ENCODE measurements at places on chromosomes 7 and 10.

DNA sequence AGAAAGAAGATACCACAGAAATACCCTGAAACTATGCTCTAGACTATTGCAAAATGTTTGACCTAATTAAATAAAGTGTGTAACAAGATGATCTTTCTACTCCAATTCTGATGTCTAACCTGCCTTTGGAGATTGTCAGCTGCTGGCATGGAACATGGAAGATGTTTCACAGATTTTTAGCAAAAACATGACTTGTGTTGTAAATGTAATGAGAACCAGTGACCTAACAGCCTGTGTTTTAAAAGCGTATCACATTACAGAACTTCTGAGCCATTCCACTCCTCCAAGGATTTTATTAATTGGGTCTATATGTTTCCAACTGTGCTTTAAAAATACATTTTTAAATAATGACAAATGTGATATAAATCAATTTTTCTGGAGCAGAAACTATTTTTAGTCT lies 526.3 kb upstream of the SEMA3D start:
- DNase-seq: no peak

DNA sequence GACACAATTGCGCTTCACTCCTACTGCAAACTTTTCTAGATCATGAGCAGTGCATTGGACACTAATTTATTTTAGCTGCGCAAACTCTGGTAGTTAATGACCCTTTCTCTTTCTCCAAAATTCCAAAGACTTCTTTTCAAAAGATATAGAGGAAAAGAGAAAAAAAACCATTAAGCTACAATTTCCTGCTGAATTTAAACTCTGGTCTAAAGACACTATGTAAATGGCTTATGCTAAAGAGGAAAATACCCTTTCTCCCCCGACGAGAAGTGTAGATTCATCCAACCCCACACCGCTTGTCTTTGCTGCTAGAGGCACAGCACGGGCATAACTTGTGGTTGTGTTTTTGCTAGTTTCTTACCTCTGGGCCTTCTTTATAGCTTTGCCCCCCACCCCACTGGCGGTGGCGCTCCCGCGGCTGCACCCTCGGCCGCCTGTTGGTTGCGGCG lies 84.1 kb downstream of the SNX10 start:
- no peak for DNase-seq

DNA sequence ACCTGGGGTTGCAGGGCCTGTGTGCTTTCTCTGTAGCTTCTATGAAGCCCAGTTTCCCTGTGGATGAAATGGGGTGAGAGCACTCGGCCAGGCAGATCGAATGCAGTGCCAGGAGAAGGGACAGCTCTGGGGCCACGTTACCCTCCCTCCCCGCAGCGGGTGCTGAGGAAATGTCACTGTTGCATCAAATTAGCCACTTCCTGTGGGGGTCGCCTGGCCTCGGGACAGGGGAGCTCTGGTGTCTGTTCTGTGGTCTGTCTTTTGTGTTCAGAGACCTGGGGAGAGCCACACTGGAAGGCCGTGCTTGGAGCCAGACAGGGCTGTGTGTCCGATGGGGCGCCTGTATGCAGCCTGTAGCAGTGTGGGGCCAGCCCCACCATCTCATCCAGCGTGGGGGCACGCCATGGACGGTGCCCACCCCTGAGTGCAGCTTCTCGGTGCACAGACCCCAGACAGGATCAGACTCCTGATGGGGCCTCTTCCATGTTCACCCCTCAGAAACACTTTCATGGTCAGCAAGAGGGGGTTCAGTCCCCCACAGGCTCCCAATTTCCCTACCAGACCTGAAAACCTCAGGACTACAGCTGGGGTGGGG lies 13.6 kb downstream of the TTYH3 start:
- no peak for DNase-seq

GRCh38 chr10:69757553-69758309 lies 44.0 kb upstream of the COL13A1 start:
- no peak for DNase-seq

- DNase-seq: no peak
Observed at GRCh38 chr7:18426564-18427226, 68.9 kb upstream of the HDAC9 start.

GRCh38 chr10:12797471-12798262 lies 203.8 kb downstream of the CCDC3 start:
- DNase-seq: no peak

DNA sequence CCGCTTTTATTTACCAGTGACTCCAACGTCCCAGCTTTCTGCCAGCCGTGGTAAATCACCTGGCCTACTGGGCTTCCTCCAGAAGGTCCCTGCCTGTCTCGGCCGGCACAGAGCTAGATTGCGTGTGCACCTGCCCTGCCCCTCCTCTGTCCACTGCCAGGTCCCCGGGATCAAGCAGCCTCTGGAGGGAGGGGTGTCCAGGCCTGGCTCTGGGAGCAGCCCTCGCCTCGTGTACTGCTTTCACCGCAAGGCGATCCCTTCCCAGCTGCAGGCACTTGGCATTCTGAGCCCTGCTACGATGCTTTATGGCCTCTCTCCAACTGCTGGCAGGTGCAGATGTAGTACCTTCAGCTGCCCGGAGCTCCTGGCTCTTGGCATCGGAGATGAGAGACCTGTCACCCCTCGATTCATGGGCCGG lies 7.4 kb downstream of the SLC29A3 start:
- DNase-seq: no peak

GRCh38 chr7:12031638-12032037 lies 179.5 kb upstream of the TMEM106B start:
- no peak for DNase-seq

DNA sequence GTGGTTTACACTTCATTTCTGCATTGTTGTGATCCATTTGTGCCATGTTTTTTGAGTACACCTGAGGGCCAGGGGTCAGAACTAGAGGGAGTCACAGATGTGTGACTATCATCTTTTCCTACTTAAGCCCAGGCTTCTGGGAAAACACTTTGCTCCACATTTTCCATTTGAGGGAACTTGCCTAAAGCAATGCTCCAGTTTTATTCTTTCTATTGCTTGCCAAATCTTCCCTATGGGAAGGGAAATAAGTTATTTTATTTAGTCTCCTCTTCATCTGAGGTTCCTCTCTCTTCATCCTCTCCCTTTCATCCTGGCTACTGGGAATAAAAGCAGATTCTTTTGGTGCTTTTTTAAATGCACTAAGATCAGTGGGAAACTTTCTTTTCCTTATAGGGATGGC lies 179.9 kb upstream of the PRSS58 start:
- DNase-seq: no peak

All from stimulated activated CD4-positive, alpha-beta T cell treated with anti-CD3 and anti-CD28 coated beads, TNF-alpha, amount 100 ng/mL, for 1 hour (primary cell).